GM04503 (cell line): ENCODE measurements at places on chromosomes 4 and X.
A peak's percentile ranks its signal among the peaks of the same experiment; 100 is the strongest.

DNA sequence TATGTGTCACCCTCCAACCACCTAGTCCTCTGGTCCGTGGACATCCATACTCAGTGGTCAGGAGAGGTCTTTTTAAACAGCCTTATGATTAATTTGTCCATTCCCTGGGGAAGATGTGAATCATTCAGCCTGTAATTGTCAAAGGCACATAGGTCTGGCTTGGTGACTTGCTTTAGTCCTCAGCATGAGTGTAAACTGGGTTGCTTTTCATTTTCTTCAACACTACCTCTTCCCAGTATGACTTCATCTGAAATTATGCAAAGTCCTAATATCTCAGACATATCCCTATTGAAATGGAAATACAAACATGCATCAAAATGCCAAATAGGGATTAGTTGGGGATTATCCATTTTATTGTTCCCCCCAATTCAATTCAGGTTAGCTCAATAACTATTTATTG is 208.3 kb upstream of the AMOT start:
- no peak for DNase-seq

DNA sequence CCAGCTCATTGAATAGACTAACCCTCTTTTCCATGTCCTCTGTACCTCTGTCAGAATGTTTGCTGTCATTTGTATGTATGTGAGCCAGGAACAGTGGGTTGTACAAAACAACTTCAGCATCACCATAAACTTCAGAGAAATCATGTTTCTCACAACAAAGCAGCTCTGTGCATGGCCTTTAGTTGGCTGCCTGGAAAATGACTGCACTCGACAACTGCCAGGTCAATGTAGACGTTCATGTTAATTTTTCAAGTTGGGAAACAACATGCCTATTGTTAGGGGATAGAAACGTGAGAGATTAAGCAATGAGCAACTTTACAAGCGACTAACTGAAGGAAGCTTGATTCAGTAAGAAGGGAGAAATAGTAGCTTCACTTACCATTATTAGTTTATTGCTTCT is 17.9 kb upstream of the CXCL11 start:
- DNase-seq = no peak

- DNase-seq = no peak
These were observed 28.8 kb downstream of the ATP8A1 start for GRCh38 chr4:42627885-42628646.

GRCh38 chr4:152357206-152357605 is 178.7 kb downstream of the FBXW7 start:
- no peak for DNase-seq

DNA sequence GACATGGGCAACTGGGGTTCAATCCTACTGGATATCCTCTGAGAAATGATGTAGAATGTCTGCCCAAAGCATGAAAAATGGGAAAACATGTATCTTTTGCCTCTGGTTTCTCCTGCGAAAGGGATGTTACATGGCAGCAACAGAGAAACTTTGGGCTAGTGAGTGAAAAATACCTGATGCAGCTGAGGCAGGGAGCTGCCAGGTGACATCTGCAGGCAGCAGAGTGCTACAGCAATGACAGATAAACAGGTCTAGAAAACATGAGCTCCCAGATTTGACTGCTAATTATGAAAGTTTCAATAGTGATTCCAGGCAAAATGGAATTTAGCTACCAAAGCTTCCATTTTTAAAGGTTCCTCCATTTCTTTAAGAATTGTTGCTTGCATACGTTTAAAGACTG is 4.8 kb upstream of the CXCL1 start:
- no peak for DNase-seq

- no peak for DNase-seq
These were observed 275.9 kb downstream of the GPC3 start for GRCh38 chrX:133709501-133709900.

DNA sequence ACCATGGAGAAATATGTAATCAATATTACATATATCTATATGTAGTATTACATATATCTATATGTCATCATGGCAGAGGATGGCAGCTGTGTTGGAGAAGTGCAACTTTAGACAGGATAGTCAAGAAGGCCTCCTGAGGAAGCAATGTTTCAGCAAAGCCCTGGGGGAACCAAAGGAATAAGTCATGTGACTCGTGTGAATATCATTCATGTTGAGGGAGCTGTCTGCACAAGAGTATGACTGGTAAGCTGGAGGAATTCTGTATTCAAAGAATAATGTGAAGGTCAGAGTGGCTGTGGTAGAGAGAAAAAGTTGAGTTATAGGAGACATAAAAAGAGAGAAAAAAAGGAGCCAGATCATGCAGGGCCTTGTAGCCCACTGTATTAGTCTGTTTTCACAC is 92.9 kb upstream of the EDNRA start:
- no peak for DNase-seq

DNA sequence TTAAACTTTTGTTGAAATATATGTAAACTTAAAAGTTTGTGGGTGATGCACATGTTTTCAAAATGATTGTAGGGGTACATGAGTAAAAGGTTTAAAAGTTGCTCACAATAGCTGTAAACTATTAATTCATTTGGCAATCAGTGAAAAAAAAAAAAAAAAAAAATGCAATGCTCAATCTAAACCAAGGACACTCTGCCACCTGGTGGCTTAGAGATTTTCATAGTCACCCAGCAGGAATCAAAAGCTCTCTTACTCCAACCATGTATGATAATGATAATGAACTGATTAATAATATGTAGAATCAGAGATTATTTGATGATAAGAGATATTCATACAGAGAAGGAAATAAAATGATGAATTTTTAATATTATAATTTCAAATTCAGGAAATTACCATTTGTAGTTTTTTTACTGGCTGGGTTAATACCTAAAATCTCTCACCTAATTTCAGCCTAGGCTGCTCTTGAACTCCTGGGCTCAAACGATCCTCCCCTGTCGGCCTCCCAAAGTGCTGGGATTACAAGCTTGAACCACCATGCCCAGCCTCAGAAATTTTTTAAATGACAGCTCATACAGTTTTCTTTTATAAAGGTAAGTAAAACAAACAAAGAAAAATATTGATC is 46.9 kb upstream of the SLC25A4 start:
- no peak for DNase-seq

DNA sequence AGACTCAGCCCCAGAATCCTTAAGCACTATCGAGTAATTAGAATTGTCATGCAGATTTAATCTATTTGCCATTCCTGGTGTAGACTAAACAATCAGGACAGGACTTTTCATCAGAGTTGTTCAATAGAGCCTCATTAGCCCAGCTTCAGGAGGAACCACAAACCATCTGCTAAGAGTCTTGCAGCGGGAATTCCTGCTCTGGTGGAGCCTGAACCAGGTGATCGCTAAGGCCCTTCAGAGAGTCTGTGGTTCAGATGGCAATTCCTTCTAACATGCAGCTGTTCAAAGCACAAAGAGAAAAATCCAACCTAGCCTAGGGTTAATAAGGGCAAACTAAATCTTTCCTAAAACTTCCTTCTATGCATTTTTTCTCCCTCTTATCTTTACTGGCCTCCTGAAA is 119.1 kb upstream of the CPEB2 start:
- no peak for DNase-seq

DNA sequence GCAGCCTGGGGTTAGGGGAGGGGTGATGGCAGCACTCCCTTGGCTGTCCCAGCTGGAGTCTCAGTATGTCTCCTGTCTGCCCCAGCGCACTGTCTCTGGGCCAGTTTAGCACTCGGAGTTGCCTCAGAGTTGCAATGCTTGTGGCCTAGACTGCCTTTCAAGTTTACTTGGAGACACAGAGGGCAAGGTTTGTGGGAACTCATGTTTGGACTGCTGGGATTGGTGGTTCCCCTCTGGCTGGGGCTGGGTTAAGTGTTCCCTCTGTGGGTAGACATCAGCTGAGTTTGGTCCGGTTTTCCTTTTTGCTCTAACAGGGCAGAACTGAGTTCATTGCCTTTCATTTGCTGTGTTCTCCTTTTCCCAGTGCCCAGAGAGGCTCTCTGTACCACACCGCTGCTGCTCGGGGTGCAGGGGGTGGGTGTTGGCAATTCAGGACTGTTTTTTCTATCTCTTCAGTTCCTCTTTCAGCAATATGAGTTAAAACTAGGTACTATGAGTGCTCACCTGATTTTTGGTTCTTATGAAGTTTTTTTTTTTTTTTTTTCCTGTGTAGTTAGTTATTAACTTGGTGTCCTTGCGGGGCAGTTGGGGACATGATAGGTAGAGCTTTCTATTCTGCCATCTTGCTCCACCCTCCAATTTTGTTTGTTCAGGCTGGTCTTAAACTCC is 17.2 kb downstream of the RAB33B start:
- no peak for DNase-seq

- no peak for DNase-seq
These were observed 70.5 kb downstream of the SOX3 start for GRCh38 chrX:140434347-140434746.

GRCh38 chr4:81360737-81361136 is 111.0 kb downstream of the RASGEF1B start:
- no peak for DNase-seq

GRCh38 chr4:9898596-9899305 is 117.3 kb downstream of the DRD5 start:
- DNase-seq = no peak

DNA sequence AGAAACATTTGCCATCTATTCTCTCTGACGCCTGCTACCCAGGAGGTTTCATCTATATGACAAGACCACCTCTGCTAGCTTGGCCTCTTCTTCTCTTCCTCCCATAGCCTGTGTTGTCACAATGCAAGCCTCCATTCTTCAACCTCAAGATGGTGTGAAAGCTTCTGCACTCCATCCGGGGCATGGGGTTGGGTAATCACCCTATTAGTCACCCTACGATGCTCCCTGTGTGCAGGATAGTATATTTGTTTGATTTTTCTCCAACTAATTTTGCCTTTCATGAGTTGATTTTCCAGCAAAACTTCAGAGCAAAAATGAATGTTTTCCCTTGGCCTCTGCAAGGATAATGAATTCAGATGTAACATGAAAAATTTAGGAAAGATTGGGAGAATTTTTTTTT is 128.0 kb upstream of the STS start:
- DNase-seq = no peak

GRCh38 chr4:47013373-47013772 is 18.0 kb upstream of the GABRB1 start:
- no peak for DNase-seq

DNA sequence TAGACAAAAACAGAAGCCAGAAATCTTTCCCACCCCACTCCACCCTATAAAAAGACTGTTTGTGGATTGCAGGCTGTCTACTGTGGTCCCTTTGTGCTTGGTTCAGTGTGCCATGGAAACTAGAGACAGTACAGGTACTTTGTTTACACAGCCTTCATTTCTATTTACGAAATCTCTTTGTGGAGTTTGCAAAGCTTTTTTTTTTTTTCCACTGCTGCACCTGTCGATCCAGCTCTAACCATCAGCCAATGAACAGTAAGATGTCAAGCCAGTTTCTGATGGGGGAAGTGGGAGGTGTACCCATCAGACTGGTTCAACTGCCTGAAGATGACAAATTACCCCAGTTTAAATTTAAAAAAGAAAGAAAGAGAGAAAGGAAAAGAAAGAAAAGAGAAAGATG is 20.2 kb upstream of the LRBA start:
- DNase-seq = no peak

GRCh38 chrX:150409486-150409885 is 46.4 kb downstream of the MAMLD1 start:
- DNase-seq = no peak

DNA sequence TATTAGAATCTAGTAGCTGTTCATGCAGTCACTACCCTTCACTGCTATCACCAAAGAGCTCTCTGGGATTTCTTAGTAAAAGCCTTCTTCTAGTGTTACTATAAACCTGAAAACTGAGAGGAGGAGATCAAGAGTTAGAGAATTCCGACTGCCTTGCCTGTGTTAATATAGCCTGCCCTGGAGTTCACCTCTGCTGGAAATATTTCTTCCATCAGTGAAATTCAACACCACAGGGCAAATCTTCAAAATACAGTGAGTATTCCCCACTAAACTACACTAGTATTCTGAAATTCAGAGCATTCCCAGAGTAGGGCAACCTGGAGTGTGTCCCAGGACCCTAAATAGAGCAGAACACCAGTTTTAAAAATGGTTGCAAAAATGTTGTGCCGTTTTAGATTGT is 301.1 kb downstream of the ARHGAP24 start:
- DNase-seq = no peak

- DNase-seq = no peak
These were observed 6.6 kb downstream of the OCIAD2 start for GRCh38 chr4:48899950-48900349.

DNA sequence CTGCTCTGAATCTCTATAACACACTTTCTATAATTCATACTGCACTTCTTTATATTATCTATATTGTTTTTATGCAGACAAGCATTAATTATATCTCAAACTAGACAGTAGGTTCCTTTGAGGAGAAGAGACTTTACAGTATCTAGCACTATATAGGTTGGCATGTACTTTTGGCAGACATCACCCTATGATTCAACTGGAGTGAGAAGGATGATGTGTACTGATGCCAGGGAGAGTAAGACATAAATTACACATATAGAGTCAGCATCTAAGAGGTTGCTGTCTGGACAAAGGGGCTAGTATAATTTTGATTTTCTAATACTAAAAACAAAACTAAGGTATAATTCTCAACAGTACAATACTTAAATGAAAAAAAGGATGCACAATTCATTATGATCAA is 5.1 kb upstream of the RBM41 start:
- no peak for DNase-seq

GRCh38 chrX:102976793-102977495 is 39.9 kb downstream of the RAB40AL start:
- DNase-seq = peak; percentile 56

DNA sequence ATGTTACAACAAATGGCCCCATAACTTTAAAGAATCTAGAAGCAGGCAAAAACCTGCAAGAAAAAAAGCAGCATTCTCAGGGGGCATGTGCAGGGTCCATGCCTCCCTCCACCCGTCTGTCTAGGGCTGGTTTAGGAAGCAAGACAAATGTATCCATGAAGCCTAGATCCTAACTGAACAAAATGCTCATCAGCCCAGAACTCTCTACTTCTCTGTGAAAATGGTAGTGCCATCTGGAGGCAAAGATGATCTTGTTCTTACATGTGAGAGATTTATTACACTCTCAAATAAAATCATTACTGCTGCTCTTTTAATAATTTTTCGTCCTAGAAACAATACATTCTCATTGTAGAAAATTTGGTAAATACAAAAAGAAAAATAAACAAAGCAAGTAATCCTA is 26.7 kb downstream of the NR3C2 start:
- no peak for DNase-seq

DNA sequence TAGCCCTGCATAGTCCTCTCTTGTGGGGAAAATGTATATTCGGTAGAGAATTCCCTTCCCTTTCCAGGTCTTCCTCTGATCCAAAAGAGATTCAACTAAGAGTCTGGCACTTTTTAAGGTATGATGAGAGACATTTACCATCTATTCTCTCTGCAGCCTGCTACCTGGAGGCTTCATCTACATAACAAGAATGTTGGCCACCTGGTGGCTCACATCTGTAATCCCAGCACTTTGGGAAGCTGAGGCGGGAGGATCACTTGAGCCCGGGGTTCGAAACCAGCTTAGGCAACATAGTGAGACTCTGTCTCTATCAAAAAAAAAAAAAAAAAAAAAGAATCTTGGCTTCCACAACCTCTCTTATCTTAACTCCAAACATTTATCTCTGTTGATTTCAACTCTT is 40.4 kb upstream of the NOCT start:
- DNase-seq = no peak

GRCh38 chr4:4772534-4772933 is 86.9 kb upstream of the MSX1 start:
- DNase-seq = no peak

GRCh38 chrX:123923211-123923610 is 38.3 kb upstream of the STAG2 start:
- DNase-seq = no peak

- DNase-seq = no peak
These were observed 57.1 kb downstream of the ADD1 start for GRCh38 chr4:2900741-2901140.

GRCh38 chrX:10052906-10053625 is 85.9 kb downstream of the CLDN34 start:
- no peak for DNase-seq
